Stimulated activated naive B cell treated with anti-CD40 and anti-IgM and Interleukin-4, amounts not matched to agents 10 μg/mL and 1 μg/mL and 100 μg/mL, for 72 hours (primary cell): ENCODE measurements at places on chromosomes 3 and 15.

DNA sequence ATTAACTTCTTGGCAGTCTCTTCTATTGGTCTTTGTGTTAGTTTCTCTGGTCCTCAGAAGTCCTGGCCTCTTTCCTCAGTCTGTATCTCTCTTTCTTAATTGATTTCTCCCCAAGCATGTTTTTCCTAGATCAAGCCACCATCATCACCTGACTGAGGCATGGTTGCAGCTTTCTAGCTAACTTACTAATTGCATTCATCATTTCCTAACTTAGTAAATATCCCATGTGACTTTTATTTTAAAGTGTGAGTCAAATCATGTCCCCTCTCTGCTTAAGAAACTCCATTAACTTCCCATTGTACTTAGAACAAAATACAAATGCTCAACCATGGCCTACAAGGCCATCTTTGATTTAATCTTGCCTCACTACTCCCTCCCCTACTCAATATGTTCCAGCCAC is 135.4 kb upstream of the FRMD4B start:
- H3K27me3 ChIP-seq, result no peaks in the 10 kb centered on the region
- DNase-seq, result no peak

- peaks cover 3% of the 10 kb centered on the region for H3K27me3 ChIP-seq
- peak overlapping the region; percentile 31 for H3K27ac ChIP-seq
- no peaks in the 10 kb centered on the region for H3K36me3 ChIP-seq
- H3K4me3 ChIP-seq, result no peak overlapping the region
- H3K4me1 ChIP-seq, result peaks cover 5% of the 10 kb centered on the region
Observed at GRCh38 chr3:131402391-131403039, 20.9 kb downstream of the NUDT16 start.

GRCh38 chr3:160376681-160377080 is 22.3 kb downstream of the IFT80 start:
- no peaks in the 10 kb centered on the region for H3K4me1 ChIP-seq
- DNase-seq, result no peak
- H3K27me3 ChIP-seq, result no peaks in the 10 kb centered on the region
- no peak overlapping the region for H3K27ac ChIP-seq
- no peak overlapping the region for H3K4me3 ChIP-seq

GRCh38 chr3:73469331-73469730 is 155.4 kb downstream of the PDZRN3 start:
- peaks cover 11% of the 10 kb centered on the region for H3K27me3 ChIP-seq
- H3K27ac ChIP-seq, result no peak overlapping the region
- no peaks in the 10 kb centered on the region for H3K36me3 ChIP-seq
- DNase-seq, result no peak
- H3K4me3 ChIP-seq, result no peak overlapping the region
- no peaks in the 10 kb centered on the region for H3K4me1 ChIP-seq

GRCh38 chr3:176692199-176692965 is 504.9 kb downstream of the TBL1XR1 start:
- H3K27ac ChIP-seq, result no peak overlapping the region
- no peak for DNase-seq
- no peak overlapping the region for H3K4me3 ChIP-seq
- H3K4me1 ChIP-seq, result no peaks in the 10 kb centered on the region
- no peaks in the 10 kb centered on the region for H3K36me3 ChIP-seq
- no peaks in the 10 kb centered on the region for H3K27me3 ChIP-seq

DNA sequence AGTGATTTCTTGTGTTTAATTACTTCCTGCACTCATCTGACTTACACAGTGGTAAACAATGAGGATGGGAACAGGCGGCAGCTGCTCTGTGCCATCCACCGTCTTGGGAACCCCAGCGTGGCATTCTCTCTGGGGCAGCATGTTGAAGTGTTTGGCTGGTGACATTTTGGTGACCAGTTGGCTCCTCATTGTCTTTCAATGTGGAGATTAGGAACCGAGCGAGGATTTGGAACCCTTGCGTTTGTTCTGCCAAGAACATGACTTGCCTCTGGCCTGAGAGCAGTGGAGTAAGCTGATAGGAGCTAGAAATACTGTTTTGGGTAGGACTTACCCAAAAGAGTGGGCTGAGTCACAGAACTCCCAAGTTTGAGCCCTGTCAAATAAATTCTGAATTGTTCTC is 88.8 kb downstream of the IGF1R start:
- no peak overlapping the region for H3K4me3 ChIP-seq
- no peaks in the 10 kb centered on the region for H3K27me3 ChIP-seq
- DNase-seq, result no peak
- no peaks in the 10 kb centered on the region for H3K36me3 ChIP-seq

- no peak overlapping the region for H3K4me3 ChIP-seq
- peaks cover 4% of the 10 kb centered on the region for H3K36me3 ChIP-seq
- H3K4me1 ChIP-seq, result peaks cover 7% of the 10 kb centered on the region
Observed at GRCh38 chr3:188824566-188824965, 347.2 kb upstream of the TPRG1 start.

DNA sequence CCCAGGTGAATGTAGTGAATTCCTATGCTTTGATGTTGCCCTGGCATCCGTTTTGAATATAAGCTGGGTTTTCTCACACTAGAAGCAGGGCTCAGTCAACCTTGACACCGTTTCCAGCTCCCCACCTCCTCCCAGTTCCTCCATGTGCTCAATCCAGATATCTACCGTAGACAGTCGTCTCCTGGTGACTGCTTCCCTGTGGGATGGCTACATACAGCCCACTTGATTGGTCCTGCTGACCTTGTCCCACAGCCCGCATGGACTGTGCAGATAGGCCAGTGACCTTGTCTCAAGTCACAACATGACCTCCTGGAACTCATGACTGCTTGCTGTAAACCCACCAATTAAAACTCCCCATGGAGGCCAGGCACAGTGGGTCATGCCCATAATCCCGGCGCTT is 8.1 kb downstream of the SEMA7A start:
- peaks cover 96% of the 10 kb centered on the region for H3K36me3 ChIP-seq
- DNase-seq, result no peak
- peak overlapping the region; percentile 94 for H3K4me3 ChIP-seq
- H3K27ac ChIP-seq, result peak overlapping the region; percentile 92
- H3K27me3 ChIP-seq, result no peaks in the 10 kb centered on the region

GRCh38 chr15:85493260-85493659 is 112.9 kb downstream of the AKAP13 start:
- DNase-seq, result no peak
- no peak overlapping the region for H3K27ac ChIP-seq
- H3K4me1 ChIP-seq, result peaks cover 74% of the 10 kb centered on the region
- peaks cover 7% of the 10 kb centered on the region for H3K36me3 ChIP-seq
- no peaks in the 10 kb centered on the region for H3K27me3 ChIP-seq

- H3K36me3 ChIP-seq, result no peaks in the 10 kb centered on the region
- DNase-seq, result no peak
Observed at GRCh38 chr15:61639491-61639890, 410.4 kb upstream of the RORA start.

DNA sequence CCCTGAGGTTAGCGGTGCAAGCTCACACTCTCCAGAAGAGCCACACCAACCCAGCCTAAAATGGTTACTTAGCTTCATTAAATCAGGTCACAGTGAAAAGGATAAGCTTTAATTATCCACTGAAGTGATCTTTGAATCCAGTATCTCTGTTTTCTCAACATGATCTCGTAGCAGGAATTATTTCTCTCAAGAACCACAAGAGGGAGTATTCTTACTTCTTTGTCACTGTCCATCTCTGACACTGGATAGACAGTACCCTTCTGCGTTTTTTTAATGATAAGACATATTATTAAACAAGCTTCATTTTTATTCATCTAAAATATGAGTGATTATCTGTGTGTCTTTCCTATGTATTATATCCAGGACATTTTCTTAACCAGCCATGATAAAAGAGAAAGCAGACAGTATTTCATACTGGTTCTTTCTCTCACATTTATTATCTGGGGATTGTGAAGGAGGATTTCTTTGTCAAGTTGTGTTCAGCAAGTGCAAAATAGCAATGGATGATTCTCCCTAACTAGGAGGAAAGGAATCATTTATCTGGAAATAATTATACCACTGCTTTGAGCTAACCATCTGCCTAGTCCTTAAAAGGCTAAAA is 105.4 kb upstream of the CCDC54 start:
- H3K27ac ChIP-seq, result no peak overlapping the region
- H3K27me3 ChIP-seq, result no peaks in the 10 kb centered on the region
- H3K4me3 ChIP-seq, result no peak overlapping the region
- no peaks in the 10 kb centered on the region for H3K4me1 ChIP-seq

- H3K27me3 ChIP-seq, result peaks cover 59% of the 10 kb centered on the region
- no peak for DNase-seq
- peaks cover 53% of the 10 kb centered on the region for H3K4me1 ChIP-seq
- H3K4me3 ChIP-seq, result peak within 1 kb of the TSS; percentile 66
- no peaks in the 10 kb centered on the region for H3K36me3 ChIP-seq
Observed at GRCh38 chr3:128492671-128493569, at the start of gene GATA2. Gene GATA2, minus strand, starts transcription at chr3:128493201. Its CDS starts 6,170 bp downstream, at chr3:128487031.

GRCh38 chr3:39143051-39143885 is 10.1 kb downstream of the CSRNP1 start:
- H3K4me3 ChIP-seq, result no peak overlapping the region
- peaks cover 59% of the 10 kb centered on the region for H3K4me1 ChIP-seq
- peak overlapping the region; percentile 74 for H3K27ac ChIP-seq
- DNase-seq, result no peak
- peaks cover 41% of the 10 kb centered on the region for H3K36me3 ChIP-seq

DNA sequence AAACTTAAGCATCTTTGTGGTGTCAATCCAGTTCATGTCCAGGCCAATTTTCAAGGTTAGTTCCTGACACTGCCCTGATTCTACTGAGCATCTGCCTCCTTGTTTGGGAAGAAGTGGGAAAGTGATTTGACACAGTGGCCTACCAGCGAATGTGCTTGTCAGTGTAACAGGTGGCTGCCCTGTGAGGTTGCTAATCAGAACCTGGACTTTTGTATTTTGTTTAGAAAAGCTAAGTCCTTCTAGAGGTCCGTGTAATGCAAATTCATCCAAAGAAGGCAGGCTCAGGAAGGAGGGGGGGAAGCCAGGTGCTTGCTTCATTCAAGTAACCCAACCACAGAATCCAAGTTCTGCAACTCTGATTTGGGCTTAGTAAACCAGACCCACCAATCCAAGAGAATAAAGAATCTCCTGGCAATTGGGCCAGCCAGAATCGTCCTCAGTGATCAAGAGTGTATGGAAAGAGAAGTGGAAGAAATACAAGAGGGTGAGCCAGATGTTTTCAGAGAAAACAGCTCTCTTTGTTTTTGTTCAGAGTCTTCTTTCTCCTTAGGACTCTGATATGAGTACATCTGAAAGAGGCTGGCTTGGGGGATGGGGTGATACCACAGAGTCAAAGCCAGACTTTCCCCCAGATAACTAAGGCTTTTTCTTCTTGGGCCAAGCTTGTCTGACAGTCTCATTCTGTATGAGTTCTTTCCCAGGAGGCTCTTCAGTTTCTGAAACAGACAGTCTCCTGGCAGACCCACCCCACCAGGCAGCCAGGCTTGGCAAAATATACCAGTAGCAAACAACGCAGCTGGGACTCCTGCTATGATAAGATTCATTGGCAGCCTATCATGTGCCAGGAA is 508.9 kb upstream of the TBL1XR1 start:
- no peaks in the 10 kb centered on the region for H3K27me3 ChIP-seq
- H3K36me3 ChIP-seq, result no peaks in the 10 kb centered on the region
- peak overlapping the region; percentile 69 for H3K27ac ChIP-seq
- H3K4me3 ChIP-seq, result no peak overlapping the region
- DNase-seq, result no peak

- no peaks in the 10 kb centered on the region for H3K36me3 ChIP-seq
- DNase-seq, result no peak
- no peak overlapping the region for H3K4me3 ChIP-seq
- no peaks in the 10 kb centered on the region for H3K4me1 ChIP-seq
- H3K27ac ChIP-seq, result no peak overlapping the region
Observed at GRCh38 chr15:29196290-29196689, 73.3 kb downstream of the NSMCE3 start.
